Panc1 (cell line): ENCODE measurements at places on chromosomes 3 and 15.

GRCh38 chr3:148175214-148175613, 522.5 kb upstream of the AGTR1 start:
- H3K36me3 ChIP-seq, result no peaks in the 10 kb centered on the region
- DNase-seq, result no peak
- H3K4me3 ChIP-seq, result no peak overlapping the region

- H3K4me1 ChIP-seq, result peaks cover 5% of the 10 kb centered on the region
- H3K4me3 ChIP-seq, result no peak overlapping the region
- no peaks in the 10 kb centered on the region for H3K27me3 ChIP-seq
- H3K36me3 ChIP-seq, result peaks cover 11% of the 10 kb centered on the region; the same call in 1 of the 2 replicates
These were observed 6.9 kb downstream of the RPL15 start for GRCh38 chr3:23923786-23924185.

DNA sequence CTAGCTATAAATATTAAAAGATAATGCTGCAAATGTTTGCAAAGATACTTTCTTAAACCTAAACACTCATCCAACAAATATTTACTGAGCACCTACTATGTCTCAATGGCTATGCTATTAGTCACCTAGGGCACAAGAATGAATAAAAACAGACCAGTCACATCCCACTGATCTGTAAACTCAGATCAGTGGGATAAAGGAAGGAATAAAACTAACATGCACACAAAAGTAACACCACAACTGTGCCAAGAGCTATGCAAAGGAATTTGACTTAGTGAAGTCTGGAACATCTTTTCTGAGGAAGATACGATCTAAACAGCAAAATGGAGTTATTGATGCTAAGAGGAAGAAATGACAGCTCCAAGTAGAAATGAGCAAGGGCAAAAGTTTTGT, 56.6 kb downstream of the CBLB start:
- H3K27ac ChIP-seq, result no peak overlapping the region
- no peak overlapping the region for H3K4me3 ChIP-seq
- H3K27me3 ChIP-seq, result no peaks in the 10 kb centered on the region
- DNase-seq, result no peak
- H3K36me3 ChIP-seq, result no peaks in the 10 kb centered on the region
- H3K4me1 ChIP-seq, result no peaks in the 10 kb centered on the region

DNA sequence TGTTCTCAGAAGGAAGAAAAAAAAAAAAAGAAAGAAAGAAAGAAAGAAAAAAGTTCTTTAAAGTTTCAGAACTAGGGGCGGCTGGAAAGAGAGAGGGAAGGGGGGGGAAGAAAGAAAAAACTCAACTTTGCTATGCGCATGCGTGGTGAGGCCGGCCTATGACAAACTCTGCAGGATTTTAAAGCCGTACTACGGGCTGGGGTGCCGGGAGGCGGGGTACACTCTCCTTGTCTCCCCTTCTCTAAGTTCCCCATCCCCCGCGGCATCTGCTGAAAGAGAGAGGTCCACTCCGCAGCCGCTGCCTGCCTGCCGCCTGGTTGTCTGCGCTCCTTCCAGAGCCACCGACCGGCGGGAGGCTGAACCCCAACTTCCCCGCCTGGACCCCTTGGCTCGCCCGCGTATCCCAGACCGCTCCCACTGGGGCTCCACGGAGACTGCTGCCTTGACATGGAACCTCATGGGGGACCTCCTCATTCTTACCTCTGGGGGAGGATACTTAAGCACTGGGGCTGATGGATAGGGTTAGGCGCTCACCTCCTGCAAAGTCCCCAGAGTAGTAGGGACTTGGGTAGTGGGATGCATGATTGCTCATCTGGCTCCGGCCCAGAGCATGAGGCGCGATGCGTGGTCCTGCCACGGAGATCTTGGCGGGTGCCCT, 1.4 kb upstream of the WNT5A start:
- peaks cover 6% of the 10 kb centered on the region; the same call in 1 of the 2 replicates for H3K4me1 ChIP-seq
- no peaks in the 10 kb centered on the region for H3K36me3 ChIP-seq
- no peak overlapping the region for H3K27ac ChIP-seq
- peak overlapping the region; percentile 57 for H3K4me3 ChIP-seq
- H3K27me3 ChIP-seq, result peaks cover 5% of the 10 kb centered on the region; the same call in 1 of the 2 replicates

GRCh38 chr15:51692154-51692553, 10.9 kb downstream of the SCG3 start:
- H3K27ac ChIP-seq, result no peak overlapping the region
- H3K4me3 ChIP-seq, result no peak overlapping the region
- no peak for DNase-seq
- peaks cover 19% of the 10 kb centered on the region for H3K27me3 ChIP-seq
- H3K36me3 ChIP-seq, result no peaks in the 10 kb centered on the region
- H3K4me1 ChIP-seq, result no peaks in the 10 kb centered on the region
